ENCODE measurements at places on chromosomes 7 and 10. TPM values are rescaled to one million over a fixed set of nuclear protein-coding genes. Genes with fewer than 3 reads are reported as not detected.

DNA sequence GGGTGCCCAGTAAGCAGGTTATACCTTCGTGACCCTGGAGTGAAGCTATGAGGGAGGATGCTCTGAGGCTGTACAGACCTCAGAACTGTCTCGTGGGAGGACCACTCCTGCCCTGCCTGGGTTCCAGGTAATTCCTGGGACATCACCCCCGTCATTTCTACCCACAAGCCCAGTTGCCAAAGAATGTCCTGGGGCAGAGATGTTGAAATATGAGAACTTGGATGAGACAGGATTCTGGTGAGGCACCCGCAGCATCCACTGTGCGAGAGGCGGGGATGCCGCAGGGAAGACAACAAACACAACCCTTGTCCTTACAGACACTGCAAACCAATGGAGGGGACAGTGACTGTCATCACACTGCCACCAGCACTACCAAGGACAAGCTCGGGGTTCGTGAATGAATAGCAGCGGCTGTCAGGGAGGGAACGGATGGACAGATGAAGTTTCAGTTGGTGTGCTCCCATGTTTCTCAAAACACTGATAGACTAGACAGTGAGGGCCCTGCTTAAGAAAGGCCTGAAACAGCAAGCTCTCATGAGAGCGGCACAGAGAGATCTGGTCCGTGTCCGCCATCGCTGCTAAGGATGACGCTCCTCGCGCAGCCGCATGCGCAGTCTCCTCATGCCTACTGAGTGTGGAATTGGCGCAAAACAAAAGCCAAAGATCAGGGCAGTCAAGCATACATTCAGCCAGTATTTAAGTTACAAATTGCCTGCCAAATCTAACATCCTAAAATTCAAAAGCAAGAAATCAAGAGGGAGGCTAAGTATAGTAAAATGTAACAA, 82.0 kb upstream of the RHEB start:
- DNase-seq = no peak

- DNase-seq = no peak
Observed at GRCh38 chr10:74156919-74157289, 5.9 kb downstream of the ADK start.

The NUTM2E gene
- 0.86 TPM for total RNA-seq

GRCh38 chr7:33916357-33917081, 11.2 kb downstream of the BMPER start:
- no peak for DNase-seq

DNA sequence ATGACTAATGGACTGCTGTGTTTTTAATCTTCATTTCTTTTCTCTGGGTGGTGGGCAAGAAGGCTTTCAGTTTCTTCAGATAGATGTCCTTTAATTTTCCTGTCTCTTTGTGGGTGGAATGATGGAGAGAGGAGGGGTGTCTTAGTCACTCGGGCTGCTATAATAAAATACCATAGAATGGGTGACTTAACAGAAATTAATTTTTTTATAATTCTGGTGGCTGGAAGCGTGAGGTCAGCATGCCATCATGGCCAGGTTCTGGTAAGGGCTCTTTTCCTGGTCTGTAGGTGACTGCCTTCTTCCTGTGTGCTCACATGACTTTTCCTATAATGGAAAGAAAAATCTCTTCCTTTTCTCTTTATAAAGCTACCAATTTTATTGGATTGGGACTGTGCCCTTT, 6.3 kb downstream of the RSBN1L start:
- no peak for DNase-seq

- DNase-seq = no peak
Observed at GRCh38 chr7:156907656-156908055, 14.7 kb upstream of the LMBR1 start.

DNA sequence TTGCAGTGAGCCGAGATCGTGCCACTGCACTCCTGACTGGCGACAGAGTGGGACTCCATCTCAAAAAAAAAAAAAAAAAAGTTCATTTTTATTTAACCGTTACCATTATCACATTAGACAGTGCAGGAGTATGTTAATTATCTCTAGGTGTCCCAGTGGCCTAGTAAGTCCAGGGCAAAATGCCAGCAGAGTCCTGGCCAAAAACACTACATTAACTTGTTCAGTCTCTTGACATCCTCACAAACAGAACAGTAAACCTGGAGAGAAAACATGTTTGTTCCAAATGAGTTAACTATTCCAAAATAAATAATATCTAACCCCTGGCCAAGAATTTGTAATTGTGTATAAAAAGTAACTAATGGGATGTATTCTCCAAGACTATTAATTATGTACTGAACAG, 43.2 kb downstream of the PTPRZ1 start:
- no peak for DNase-seq

GRCh38 chr7:71261066-71261465, 129.1 kb downstream of the GALNT17 start:
- no peak for DNase-seq

DNA sequence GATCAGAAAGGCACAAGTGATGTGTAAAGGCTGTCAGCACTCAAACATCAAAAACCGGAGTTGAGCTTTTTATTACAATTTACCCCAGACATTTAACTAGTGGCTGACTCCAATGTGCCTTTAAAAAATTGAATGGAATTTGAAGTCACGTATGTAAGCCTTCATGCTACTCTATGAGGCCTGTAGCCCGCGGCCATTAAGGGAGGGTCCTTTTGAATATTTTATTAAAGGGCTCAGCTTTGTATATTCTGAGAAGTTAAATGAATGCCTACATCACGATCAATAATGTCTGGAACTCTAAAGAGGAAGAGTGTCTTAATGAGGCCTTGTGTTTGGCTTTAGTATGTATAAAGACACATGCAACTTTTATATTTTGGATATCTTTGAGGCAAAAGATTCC, 916.6 kb upstream of the CELF2 start:
- DNase-seq = no peak

The ATE1 gene
- 30.4 TPM for total RNA-seq

The SYT15 gene
- 2.5 TPM for total RNA-seq

DNA sequence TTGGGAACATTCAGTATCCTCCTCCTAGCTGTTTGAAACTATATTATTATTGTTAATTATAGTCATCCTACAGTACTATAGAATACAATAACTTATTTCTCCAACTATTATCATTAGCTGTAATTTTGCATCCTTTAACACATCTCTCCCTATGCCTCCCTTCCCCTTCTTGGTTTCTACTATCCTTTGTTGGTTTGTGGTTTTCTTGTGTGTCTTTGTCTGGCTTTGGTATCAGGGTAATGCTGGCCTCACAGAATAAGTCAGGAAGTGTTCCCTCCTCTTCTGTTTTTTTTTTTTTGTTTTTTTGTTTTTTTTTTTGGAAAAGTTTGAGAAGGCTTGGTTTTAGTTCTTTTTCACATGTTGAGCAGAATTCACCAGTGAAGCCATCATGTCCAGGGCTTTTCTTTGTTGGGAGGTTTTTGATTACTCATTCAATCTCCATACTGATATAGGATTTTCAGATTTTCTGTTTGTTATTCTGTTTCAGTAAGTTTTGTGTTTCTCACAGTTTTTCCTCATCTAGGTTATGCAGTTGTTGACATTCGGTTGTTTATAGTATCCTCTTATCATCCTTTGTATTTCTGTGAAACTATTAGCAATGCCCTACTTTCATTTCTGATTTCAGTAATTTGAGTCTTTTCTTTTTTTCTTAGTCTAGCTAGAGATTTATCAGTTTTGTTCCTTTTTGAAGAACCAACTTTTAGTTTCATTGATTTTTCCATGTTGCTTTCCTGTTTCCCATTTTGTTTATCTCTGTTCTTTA, 21.6 kb downstream of the C1GALT1 start:
- no peak for DNase-seq

- DNase-seq = no peak
Observed at GRCh38 chr10:77419979-77420378, 217.6 kb downstream of the KCNMA1 start.

The TET1 gene
- 31.6 TPM for total RNA-seq

DNA sequence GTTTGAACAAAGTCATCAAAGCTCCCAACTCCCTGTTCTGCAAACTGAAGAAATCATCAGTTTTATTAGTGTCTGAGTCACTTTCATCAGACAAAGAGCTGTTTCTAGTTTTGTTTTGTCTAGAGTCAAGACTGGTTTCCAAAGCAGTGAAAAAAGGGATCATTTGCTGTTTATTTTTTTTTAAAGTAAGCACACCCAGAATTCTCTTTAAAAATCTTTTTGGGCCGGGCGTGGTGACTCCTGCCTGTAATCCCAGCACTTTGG, 972.0 kb upstream of the CELF2 start:
- DNase-seq = no peak

The ARID5B gene
- total RNA-seq = 1.1 TPM

DNA sequence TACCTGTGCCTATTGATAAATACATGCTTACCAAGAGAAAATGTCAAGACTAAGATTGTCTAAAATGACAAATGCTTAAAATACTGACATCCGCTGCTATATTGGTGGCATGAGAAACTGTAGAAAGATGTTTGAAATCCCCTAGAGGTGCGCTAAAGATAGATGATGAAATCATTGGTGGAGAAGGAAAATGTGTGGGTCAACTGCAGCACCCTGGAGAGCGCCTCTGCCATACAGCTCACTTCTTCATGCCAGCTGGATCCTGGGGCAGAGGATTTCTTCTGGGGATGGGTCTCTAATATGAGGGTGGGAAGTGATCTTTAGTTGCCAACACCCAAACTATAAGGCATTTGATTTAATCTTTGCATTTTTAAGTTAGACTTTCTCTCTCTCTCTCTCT, 680.4 kb upstream of the POM121L12 start:
- DNase-seq = no peak

GRCh38 chr7:75039166-75039565, 34.4 kb downstream of the RCC1L start:
- no peak for DNase-seq

DNA sequence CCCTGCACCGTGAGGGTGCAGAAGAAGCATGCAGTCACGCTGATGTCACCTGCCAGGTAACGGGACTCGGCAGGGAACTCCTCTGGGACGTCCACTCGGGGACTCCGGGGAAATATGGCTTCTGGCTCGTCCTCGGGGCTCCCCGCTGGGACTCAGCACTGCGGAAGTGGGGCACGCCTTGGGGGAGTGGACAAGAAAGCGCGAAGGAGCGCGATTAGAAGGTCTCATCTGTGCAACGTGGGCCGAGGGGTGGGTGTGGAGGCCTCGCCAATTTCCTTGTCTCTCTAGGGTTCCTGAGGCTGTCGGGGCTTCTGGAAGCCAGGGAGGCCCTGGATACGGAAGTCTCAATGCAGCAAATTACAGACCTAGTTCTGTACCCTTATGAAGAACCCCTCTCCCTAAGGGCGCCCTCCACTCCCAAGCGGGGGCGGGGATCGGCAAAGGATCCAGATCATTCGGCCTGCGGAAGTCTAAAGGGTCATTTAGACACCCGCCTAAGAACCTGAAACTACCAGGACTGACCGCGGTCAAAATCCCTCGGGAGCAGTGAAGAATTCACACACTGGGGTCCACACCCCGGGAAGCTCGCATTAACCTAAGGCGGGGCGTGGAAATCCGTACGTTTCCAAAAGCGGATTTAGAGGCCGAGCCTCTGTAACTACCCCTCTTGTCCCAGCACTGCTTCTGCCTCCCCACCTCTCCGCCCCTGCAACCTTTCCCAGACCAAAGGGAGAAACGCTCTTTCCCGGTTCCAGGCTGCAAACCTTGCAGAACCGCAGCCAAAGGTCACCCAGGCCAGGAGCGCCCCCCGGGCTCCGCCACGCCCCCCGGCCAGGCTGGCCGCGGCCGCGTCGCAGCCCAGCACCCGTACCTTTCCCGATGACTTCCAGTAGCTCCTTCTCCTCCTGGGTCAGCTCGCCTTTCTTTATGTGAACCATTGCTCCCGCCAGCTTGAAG, 640 bp downstream of the ANKMY2 start:
- DNase-seq = peak; percentile 67

DNA sequence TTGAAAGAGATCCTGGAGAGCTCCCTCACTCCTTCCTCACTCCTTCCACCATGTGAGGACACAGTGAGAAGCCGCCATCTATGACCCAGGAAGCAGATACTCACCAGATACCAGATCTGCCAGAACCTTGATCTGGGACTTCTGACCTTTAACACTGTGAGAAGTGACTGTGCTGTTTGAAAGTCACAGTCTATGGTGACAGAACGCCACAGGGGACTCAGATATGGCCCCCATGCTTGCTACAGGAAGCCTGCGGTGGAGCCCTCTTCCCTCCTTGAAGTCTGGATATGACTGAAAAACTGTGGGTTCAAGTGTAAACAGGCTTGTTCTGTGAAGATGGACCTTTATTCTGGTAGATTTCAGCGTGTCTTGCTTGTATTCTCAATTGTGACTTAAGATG, 297.8 kb downstream of the KLF6 start:
- no peak for DNase-seq

DNA sequence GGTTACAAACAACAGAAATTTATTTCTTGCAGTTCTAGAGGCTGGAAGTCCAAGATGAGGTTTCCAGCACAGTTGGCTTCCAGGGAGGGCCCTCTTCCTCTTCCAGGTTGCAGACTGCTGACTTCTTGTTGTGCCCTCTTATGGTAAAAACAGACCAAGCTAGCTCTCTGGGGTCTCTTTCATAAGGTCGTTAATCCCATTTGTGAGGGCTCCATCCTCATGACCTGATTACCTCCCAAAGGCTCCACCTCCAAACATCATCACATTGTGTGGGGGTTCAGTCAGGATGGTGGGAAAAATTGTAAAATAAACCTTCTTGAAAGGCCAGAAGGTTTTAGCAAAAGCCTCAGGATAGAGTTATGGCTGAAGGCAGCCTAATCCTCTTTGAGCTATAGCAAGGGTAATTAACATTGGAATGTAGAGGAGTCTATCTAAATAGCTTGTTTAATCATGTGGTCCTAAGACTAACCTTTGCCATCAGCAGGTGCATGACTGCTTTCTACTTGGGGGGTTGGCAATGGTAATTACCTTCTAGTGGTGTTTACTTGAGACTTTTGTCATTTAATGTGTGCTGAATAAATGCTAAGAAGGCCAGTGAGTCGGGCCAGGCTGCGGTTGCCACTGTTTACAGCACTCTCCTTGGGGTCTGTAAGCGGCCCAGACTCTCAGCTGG, 80.8 kb downstream of the PPP1R17 start:
- no peak for DNase-seq

DNA sequence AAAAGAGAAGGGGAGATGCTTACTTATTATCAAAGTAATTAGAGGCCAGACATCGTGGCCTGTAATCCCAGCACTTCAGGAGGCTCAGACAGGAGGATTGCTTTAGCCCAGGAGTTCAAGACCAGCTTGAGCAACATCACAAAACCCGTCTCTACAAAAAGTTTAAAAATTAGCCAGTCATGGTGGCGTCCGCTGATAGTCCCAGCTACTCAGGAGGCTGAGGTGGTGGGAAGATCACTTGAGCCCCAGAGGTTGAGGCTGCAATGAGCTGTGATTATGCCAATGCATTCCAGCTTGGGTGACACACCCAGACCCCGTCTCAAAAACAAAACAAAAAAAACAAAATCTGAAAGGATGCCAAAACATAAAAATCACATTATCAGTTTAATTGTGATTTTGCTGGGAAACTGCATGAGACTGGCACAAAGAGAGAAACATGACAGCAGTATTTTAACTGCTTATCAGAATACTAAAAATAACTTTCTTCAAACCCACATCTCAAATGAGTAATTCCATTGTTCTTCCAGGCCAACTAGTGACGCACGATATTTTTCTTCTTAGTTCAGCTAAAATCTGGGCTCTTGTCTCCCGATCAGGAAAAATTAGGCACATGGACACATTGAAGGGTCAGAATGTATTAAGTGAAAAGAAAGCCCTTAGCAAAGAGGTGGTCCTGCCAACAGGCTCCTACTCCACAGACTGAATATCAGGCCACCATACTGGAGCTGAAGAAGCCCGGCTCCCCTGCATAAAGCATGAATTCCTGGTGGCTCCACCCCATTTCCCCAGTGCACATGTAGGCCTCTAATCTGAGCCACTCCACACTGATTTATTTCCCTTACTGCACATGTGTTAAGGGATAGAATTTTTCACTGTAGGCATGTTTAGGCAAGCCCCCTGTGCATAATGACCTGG, 9.6 kb upstream of the CCM2 start:
- DNase-seq = no peak

The LRRN3 gene
- 6.3 TPM for total RNA-seq

- DNase-seq = no peak
Observed at GRCh38 chr10:117578999-117579590, 36.5 kb downstream of the EMX2 start.

All from glutamatergic neuron (in vitro differentiated cells).